CD8-positive, alpha-beta T cell (primary cell): ENCODE measurements at places on chromosomes 2 and 18.
A peak's percentile ranks its signal among the peaks of the same experiment; 100 is the strongest.

DNA sequence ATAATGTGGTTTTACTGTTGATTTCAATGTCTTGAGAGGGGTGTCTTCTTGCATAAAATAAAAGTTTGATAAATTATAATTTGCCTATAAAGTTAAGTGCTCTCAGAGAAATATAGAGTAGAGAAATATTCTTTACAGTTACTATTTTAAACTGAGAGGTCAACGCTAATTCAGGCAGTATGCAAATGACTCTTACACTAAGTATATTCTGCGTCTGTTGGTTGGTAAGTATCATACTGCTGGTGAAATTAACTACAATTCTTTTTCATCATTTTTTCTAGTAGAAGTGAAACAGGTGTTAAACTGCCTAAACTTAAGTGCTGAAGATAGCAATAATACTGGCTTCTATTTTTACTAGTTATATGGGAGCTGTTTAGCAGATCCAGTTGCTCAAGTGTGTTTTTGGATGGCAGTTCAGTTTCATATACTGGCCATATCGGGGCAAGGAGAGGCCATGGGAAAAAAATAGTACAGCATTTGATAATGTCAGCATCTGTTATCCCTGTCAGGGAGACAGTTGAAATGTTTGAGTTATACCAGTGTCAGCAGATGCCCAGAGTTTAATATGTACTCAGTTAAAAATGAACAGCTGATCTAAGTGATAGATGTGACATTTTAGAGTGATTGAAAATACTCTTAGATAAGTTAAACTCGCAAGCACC, 86.2 kb downstream of the MIB1 start:
- DNase-seq = no peak

DNA sequence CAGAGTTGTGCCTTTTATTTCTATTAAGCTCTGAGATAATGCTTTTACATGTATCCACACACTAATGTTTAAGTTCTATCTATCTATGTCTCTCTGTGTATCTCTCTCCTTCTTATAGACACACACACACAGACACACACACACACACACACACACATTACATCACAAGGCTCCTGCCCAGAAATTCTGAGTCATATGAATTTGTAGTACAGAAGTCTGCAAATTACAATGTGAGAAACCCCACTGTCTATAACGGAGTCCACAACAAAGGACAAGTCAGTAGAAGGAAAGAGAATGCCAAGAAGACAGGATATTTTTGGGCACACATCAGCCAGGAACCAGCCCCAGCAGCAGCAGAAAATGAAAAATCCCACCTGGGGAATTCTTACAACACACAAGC, 142.4 kb downstream of the EN1 start:
- DNase-seq = no peak

- no peak for DNase-seq
Observed at GRCh38 chr2:3324404-3325281, 53.0 kb downstream of the EIPR1 start.

DNA sequence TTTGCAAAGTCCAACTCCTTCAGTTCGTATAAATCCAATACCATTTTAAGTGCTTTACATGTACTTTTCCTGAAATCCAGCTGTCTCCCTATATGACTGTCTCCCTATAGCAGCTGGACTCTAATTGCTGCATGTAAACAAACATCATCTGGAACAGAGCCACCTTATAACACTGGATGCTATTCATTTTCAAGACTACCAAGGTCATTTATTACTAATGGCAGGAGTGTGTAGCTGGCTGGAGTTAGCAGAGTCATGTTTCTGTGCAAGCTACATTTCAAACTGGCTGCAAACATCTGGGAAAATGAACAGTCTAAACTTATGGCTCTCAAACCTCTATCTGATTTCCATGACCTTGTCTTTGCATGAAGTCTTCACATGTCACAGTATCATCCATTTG, 575.2 kb downstream of the PIK3C3 start:
- no peak for DNase-seq

- no peak for DNase-seq
Observed at GRCh38 chr2:9675415-9676351, 44.9 kb upstream of the YWHAQ start.

DNA sequence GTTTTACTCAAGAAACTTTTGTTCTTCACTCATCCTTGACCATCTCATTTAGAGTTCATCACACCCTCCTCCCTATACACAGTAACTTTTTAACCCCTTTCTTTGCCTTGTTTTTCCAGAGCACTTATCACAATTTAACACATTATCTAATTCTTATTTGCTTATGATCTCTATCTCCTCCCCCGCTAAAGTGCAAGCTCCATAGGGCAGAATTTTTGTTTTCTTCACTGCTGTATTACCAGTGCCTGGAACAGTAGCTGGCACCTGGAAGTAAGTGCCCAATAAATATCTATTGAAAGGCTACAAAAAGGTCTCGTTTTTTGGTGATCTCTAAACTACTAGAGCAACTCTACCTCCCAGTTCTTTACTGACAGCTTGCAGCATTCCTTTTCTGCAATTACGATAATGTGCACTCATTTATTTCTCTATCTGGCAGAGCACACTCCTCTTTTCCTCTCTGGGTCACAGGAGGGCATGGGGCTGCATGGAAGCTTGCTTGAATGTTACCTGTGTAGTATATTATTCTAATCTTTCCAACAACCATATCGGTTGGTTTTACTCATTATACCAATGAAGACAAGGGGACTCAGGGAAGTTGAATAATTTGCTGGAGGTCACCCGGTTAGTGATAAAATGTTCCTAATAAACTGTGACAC, 57.4 kb upstream of the CHST9 start:
- no peak for DNase-seq

DNA sequence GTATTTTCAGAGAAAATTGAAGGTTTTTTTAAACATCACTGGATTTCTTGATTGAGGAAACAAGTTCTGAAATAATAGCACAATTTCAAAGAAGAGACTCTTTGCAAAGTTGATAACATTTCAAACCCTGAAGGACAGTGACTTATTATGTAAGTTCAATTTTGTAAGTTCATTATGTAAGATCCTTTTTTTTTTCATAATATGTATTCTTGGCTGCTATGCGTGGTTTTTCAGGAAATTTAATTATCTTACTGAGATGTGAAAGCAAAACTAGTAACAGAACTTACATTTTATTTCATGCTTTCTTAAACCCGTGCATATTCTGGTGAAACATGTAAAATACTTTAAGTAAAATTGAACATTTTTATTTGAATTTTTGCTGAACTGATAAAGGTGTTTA, 65.4 kb downstream of the RIF1 start:
- no peak for DNase-seq

DNA sequence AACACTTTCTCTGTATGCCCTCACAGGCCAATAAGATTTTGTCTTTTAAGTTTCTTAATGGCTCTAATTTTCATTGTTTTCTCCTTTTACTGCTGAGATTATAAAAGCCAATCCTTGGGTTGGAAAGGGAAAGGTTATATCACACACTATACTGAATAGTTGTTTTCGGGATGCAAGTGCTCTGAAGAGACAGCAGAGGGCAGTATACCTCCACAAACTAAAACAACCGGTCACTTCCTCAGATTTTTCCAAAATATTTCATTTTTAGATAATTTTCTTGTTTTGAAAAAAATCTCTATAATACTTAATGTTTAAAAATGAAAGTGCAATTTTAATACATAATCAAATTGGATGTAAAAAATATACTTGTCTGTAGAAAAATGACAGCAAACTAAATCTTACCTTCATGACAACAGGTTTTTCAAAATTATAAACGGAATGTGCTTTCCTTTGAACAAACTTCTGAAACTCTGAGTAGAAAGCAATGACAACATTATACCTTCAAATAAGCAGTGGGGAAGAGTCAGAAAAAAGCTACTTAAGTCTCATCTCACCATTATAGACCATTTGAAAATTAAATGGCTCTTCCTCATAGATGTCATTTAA, 82.7 kb downstream of the ORC4 start:
- no peak for DNase-seq

DNA sequence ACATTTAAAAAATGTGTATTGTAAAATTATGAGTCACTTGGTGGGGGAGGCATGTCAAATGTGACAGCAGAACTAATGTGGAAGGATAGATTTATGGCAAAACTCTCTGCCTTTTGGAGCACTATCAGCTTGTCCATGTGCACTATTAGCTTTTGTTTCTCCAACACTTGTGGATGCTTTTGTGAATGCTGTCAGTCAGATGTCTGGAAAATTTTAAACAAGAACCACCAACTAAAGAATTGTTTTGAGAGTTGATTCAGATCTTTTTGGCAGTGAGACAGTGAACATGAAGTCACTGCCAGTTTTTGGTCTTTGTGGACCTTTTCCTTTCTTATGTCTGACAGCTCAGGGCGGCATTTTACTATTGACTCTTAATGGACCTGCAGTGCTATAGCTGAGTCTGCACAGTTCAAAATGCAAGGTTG, 72.4 kb downstream of the KIAA1328 start:
- DNase-seq = no peak

- peak; percentile 19 for DNase-seq
Observed at GRCh38 chr2:231483398-231484329, 19.4 kb upstream of the NCL start.

DNA sequence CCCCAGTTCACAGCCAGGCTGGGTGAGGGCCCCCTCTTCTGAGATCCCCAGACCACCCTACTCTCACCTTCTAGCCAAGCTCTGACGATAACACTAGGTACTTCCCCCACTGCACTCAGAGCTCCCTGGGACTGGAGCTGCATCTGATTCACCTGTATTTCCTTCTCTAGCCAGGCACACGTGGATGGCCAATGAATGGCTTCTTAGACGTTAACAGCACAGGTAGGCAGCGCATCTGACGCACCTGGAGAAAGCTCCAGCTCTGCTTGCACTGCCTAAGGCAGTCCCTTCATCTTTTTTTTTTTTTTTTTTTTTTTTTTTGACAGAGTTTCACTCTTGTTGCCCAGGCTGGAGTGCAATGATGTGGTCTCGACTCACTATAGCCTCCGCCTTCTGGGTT, 48.1 kb downstream of the GALNT14 start:
- DNase-seq = no peak

DNA sequence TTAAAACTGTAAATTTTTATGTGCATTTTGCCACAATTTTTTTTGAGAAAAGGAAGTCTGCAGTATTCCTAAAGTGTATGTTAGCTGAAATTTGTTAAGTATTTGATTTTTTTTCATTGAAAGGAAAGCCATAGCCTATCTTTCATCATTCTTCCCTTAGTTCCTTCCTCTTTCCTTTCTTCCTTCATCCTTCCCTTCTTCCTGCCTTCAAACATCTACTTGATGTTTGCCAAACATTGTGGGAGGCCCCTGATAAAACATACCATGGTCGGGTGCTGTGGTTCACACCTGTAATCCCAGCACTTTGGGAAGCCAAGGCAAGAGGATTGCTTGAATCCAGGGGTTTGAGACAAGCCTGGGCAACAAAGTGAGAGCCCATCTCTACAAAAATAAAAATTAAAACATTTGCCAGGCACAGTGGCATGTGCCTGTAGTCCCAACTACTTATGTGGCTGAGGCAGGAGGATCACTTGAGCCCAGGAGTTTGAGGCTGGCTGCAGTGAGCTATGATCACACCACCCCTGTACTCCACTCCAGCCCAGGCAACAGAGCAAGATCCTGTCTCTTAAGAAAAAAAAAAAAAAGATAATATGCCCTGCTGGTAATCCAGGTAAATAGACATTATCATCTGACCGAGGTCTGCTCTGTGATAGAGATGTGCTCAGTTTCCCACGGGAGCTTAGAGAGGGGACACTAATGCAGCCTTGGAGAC, 278.4 kb upstream of the STON1 start:
- no peak for DNase-seq

GRCh38 chr2:219643788-219644398, 16.5 kb downstream of the SLC4A3 start:
- DNase-seq = no peak

DNA sequence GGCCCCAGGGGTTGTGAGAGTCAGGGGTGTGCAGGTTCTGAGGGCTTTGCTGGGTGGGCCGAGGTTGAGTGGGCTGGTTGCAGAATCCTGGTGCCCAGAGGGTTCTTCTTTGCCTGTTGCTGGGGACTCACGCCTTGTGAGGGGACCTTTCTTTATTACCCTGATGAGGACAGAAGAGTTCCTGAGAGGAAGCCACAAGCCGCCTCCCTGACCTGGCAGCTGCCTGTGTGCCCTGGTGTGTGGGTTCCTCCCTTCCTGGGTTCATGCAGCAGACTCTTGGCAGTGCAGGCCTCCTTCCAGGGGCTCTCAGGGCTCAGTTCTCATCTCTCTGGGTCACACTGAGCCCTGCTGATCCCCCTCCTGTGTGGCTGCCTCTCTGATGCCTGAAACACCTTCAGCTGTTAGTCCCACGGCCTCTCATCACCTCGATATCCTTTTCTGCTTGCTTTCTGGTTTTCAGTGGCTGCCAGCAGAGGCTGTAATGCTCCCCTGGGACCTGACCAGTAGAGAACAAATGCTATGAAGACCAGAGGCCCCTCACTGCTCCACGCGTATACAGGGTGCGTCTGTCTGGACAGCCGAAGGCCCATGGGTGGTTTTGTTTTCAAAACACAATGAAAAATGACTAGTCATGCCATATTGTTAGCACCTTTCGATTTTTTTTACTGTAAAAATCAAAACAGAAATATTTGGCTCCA, 191.3 kb downstream of the AGAP1 start:
- DNase-seq = no peak

GRCh38 chr2:233389601-233390125, 35.4 kb downstream of the DGKD start:
- no peak for DNase-seq

DNA sequence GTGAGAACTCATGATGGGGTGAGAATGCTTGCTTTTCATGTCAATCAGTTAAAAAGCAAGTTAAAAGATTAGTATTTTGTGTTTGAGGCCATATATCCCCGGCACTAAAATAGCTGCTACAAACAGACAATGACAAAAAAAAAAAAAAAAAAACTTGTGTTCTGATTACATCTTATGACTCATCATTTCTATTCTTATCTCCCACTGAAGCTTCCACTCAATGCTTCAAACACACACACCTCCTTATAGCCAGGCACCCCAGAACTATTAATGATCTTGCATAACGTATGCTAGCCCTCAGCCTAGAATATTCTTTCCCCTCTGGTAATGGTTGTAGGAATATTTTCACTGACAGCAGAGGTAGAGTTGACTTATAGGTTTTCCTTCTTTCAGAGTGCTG, 778.3 kb downstream of the TRIB2 start:
- no peak for DNase-seq

GRCh38 chr2:23718931-23719700, 207.8 kb downstream of the ATAD2B start:
- no peak for DNase-seq

DNA sequence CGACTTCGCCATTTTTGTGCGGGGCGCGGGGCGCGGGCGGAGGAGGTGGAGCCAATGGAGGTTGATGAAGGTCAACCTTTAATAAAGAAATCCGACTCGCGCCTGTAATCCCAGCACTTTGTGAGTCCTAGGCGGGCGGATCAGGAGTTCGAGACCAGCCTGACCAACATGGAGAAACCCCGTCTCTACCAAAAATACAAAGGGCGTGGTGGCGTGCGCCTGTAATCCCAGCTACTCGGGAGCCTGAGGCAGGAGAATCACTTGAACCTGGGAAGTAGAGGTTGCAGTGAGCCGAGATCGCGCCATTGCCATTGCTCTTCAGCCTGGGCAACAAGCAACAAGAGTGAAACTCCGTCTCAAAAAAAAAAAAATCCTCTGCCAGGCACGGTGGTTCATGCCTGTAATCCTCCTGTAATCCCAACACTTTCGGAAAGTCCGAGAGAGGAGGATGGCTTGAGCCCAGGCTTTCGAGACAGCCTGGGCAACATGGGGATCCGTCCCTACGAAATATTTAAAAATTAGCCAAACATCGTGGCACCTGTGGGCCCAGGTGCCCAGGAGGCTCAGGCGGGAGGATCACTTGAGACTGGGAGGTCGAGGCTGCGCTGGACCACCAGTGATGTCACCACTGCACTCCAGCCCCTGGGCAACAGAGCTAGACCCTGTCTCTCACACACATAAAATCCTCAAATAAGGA, 493 bp upstream of the PREB start:
- DNase-seq = no peak
